Posterior cingulate gyrus (tissue), 11 donors: ENCODE measurements at places on chromosomes 4 and X.

DNA sequence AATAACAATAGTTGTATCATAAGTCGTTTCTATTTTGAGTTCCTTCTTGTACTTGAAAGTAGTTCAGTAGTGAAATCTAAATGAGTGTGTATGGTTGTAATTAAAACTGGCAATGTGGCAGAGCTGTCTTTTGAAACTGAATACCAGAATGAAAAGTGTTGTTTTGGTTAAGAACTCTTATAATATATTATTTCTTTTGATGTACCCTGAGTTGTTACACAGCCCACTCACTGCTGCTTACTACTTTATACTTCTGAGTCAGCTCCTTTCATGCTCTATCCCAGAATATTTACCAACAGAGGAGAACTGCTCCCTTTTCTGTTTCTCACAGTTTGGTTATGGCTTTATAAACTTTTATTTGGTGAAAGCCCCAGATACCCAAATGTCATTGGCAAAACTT lies 28.8 kb downstream of the FAM199X start:
- DNase-seq: no peak

GRCh38 chrX:28920153-28920943 lies 333.1 kb downstream of the IL1RAPL1 start:
- no peak for DNase-seq

DNA sequence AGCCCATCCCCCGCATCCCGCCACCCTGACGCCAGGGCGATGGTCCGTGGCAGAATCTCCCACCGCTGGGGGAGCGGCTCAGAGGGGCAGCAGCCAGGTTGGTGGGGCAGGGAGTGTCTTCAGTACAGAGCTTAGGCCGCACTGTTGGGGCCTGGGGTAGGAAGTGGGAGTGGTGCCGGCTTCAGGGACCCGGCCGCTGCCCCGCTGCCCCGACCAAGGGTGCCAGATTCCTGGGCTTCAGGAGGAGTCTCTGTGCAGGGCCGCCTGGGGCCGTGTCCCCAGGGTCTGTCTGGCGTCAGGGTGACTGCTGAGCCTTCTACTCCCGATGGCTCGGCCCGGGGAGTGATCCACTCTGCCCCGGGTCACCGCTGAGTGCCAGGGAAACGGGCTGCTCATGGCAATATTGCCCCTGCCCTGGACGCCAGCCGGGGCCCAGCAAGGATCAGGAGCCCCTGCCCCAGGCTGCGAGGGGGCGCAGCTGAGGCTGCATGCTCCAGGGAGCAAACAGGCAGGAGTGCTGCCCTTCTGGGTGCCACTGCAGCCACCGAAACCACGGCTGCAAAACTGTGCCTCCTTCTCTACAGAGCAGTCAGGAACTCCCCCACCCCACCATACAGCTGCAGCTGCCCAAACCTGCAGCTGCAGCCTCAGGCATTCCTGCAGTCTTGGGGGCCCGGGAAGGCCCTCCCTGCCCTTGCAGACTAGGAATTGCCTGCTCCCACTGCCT lies 1206.1 kb downstream of the ARAP2 start:
- DNase-seq: peak; percentile 62

DNA sequence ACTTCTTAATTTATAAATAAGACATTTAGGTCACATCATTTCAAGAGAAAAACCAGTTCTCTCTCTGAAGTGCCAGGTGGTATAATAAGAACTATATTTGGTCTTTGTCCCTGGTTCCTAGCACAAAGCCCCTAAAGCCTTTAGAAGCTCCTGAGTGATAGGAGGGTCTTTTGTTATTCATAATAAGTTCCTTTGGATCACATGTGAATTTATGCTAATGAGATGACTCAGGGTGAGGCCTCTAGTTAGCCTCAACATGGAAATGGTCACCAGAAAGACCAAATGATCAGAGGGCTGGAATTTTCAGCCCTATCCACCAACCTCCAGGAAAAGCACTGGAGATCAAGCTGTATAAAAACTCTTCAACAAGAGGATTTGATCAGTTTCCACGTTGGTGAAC lies 68.1 kb upstream of the BLTP1 start:
- DNase-seq: no peak

DNA sequence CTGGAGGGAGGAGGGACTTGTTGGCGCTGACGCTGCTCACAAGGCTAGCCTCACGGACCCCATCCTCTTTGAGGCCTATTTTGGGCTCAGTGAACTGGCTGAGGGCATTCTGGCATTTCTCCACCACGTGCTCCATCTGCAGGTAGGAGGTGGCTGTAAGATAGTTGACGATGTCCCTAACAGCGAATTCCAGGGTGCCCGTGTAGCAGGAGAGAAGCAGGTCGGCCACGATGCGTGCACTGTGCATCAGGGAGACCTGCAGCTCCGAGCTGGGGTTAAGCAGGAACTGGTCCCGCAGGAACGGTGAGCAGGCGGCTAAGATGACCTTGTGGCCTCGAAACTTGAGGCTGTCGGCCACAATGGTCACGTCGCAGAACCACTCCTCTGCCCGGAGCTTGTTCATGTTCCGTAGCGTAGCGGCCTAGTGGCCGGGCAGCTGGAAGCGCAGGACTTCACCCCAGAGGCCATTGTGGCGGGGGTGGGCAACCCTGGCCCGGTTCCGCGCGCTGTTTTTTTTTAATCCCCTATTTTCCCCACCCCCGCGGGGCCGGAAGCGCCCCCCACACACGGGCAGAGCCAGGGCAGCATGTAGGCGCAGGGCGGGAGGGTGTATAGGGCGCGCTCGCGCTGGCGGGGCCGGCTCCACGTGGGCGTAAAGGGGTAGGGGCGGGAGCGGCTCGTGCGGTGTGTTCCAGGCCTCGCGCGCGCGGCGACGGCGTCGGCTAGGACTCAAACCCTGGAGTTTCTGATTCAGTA lies 73.2 kb downstream of the UBE2K start:
- peak; percentile 57 for DNase-seq

GRCh38 chr4:52914051-52914605 lies 52.0 kb downstream of the RASL11B start:
- DNase-seq: no peak

- no peak for DNase-seq
Measured at GRCh38 chr4:108034565-108034964, 44.9 kb downstream of the HADH start.
